ENCODE measurements at places on chromosomes 1 and 21.

DNA sequence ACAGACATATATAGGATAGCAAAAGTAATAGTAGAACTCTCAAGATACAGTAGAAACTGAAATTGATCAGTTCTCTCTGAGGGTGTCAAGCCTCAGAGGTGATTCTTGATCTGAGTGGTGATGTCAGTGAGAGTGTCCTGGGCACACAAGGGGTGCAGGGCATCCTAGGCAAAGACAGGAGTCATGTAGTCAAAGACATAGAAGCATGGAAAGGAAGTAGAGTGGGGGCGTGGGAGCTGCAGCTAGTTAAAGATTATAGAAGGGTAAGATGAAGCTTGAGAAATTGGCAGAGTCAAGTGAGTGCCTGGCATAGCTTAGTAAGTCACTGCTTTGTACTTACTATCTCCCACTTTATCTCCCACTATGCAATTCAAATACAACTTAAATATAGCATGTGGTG lies 22.8 kb downstream of the CDC7 start:
- H3K36me3 ChIP-seq = no peaks in the 10 kb centered on the region
- H3K27me3 ChIP-seq = no peaks in the 10 kb centered on the region
- H3K4me1 ChIP-seq = no peaks in the 10 kb centered on the region
- no peak overlapping the region for H3K27ac ChIP-seq
- H3K4me3 ChIP-seq = no peak overlapping the region
- DNase-seq = no peak

DNA sequence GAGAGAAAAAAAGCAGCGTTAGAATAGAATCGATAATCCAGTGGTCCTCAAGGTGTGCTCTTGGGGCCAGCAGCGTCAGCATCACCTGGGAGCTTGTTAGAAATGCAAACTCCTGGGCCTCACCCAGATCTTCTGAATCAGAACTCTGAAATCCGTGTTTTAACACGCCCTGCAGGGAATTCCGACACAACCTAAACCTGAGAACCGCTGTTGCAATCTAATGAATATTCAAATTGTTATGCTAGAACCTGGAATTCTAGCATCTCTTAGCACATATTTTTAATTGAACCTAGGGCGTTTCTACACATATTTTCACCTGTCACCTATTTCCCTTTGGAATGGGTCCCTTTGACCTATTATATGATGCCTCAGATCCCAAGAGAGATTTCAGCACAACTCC lies 175.7 kb downstream of the PSMG1 start:
- H3K27ac ChIP-seq = no peak overlapping the region
- H3K36me3 ChIP-seq = no peaks in the 10 kb centered on the region
- DNase-seq = no peak
- peaks cover 43% of the 10 kb centered on the region for H3K27me3 ChIP-seq
- H3K4me3 ChIP-seq = no peak overlapping the region

GRCh38 chr21:44478124-44478800 lies 23.0 kb downstream of the LRRC3 start:
- H3K27me3 ChIP-seq = peaks cover 4% of the 10 kb centered on the region
- H3K4me3 ChIP-seq = no peak overlapping the region
- peaks cover 4% of the 10 kb centered on the region for H3K4me1 ChIP-seq

GRCh38 chr1:11664336-11665065 lies 501 bp downstream of the FBXO6 start:
- H3K36me3 ChIP-seq = peaks cover 23% of the 10 kb centered on the region
- H3K4me1 ChIP-seq = no peaks in the 10 kb centered on the region
- peak overlapping the region; percentile 85 for H3K4me3 ChIP-seq

GRCh38 chr1:81128079-81128478 lies 672.7 kb upstream of the ADGRL2 start:
- no peaks in the 10 kb centered on the region for H3K36me3 ChIP-seq
- no peak overlapping the region for H3K27ac ChIP-seq
- DNase-seq = no peak
- no peaks in the 10 kb centered on the region for H3K27me3 ChIP-seq
- H3K4me3 ChIP-seq = no peak overlapping the region
- no peaks in the 10 kb centered on the region for H3K4me1 ChIP-seq

Measured in activated B cell treated with CpG ODN at 0.5 μM for 24 hours (primary cell).